ENCODE measurements at places on chromosomes 2 and 18.

DNA sequence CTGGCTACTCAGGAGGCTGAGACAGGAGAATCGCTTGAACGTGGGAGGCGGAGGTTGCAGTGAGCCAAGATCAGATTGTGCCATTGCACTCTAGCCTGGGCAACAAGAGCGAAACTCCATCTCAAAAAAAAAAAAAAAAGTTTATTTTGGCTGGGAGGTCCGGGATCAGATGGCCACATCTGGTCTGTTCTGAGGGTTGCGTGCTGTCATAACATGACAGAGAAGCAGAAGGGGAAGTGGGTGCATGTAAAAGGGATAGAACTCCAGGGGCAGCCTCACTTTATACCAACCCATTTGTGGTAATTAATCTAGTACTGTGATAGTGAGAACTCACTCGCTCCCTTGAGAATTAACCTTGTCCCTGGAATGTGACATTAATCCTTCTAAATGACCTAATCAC is 101.2 kb downstream of the PTPN4 start:
- peak; percentile 27 for DNase-seq

DNA sequence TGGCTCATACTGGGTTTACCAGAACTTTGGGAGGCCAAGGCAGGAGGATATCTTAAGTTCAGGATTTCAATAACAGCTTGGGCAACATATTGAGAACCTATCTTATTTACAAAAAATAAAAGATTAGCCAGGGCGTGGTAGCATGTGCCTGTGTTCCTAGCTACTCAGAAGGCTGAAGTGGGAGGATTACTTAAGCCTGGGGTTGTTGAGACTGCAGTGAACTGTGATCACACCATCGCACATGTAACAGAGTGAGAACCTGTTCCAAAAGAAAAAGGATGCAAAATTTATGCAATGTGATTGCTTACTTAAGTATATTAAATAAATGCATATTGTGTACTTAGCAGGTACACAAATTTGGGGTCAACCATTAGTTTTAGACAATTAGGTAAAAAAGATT is 768.9 kb upstream of the CDH7 start:
- DNase-seq, result no peak

DNA sequence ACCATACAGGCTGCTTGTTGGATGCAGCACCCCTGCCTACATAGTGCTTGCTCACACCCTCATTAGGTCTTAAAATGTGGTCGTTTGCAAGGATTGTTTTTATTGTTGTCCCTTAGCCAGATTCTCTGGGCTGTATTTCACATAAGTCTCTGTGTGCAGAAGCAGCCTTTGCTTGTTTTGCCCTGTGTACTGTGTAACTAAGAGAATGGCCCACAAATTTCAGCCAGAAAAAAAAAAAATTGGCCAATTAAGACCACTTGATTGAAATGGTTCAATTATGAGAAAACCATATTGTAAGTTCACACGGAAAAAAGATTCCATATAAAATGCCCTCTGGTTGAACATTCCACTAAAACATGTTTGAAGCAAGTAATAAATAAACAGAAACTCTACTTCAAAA is 377.1 kb upstream of the SOX11 start:
- DNase-seq, result no peak

- no peak for DNase-seq
Observed at GRCh38 chr18:75125382-75126331, 83.3 kb downstream of the PTGR3 start.

- DNase-seq, result no peak
Observed at GRCh38 chr2:1518867-1519530, 105.7 kb downstream of the TPO start.

GRCh38 chr2:33681364-33681757 is 82.3 kb upstream of the FAM98A start:
- DNase-seq, result no peak

- DNase-seq, result no peak
Observed at GRCh38 chr2:46786228-46786627, 129.4 kb downstream of the MCFD2 start.

DNA sequence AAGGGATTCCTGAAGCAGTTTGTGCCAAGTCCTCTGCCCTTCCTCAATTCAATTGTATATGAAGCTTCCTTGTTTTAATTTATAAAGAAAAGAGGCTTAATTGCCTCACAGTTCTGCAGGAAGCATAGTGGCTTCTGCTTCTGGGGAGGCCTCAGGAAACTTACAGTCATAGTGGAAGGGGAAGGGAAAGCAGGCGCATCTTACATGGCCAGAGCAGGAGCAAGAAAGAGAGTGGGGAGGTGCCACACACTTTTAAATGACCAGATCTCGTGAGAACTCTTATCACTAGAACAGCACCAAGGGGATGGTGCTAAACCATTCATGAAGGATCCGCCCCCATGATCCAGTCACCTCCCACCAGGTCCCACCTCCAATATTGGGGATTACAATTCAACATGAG is 114.2 kb downstream of the SGPP2 start:
- no peak for DNase-seq

DNA sequence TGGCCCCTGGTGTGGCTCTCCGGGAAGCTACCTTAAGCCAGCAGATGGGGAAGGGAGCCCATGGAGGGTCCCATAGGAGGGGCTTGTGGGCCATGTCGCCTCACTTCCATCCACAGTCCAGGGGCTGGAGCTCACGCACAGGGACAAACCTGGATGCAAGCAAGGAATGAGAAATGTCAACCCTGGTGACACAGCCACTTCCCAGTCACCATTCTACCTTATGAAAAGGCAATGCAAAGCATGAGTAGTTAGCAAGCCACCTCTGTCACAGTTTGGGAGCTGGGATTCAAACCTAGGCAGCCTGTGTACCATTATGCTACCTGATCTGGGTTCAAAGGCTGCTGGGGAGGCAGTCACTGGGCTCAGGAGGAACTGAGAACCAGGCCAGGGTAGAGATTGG is 170.0 kb upstream of the KLHL29 start:
- DNase-seq, result no peak

DNA sequence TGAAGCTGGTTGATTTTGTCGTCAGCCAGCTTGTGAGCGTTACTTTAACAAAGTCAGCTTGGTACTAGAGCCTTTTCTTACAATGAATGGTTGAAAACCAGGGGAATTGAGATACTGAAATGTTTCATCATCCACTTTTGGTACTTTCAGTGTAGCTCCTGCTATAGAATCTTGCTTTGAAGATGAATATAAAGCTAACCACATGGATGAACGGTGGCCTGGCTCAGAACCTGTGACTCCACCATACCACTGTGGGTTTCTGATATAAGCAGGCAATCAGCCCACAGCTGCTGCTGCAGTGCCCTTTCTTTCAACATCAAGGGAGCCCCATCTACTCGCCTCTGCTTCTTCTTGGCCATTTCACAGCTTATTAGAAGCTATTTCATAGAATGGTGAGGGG is 53.2 kb upstream of the GPR45 start:
- DNase-seq, result no peak

- DNase-seq, result peak; percentile 60
Observed at GRCh38 chr18:37322492-37323035, 243.0 kb downstream of the CELF4 start.

DNA sequence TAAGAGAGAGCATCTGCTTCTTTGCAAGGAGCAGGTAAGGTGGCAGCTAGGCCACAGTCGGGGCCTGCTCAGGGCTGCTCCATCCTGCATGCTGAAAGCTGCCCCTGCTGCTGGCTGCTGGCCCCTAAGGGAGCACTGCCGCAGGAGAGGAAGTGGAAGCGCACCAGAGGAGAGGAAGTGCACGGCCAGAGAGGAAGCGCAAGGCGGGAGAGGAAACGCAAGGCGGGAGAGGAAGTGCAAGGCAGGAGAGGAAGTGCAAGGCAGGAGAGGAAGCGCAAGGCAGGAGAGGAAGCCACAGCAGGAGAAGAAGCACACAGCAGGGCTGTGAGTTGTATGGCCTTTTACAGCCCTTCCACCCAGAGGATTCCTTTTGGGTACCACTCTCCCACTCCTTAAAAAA is 539.0 kb upstream of the TNP1 start:
- DNase-seq, result peak; percentile 75

DNA sequence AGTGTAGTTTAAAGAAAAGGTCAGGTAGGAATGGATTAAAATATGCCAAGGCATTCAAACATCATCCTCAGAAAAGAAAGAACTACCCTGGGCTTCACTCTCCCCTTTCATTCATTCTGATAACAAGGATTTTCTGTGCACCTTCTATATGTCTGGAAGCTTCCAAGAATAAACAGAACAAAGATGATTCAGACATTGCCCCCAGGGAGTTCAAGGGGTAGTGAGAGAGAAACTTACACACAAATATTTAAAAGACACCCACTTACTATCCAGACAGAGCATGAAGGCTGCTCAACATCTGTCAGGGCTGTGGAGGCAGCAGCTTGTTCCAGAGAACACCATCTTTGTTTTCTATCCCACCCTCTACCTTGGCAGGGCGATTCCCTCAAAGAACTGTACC is 140.5 kb downstream of the ALK start:
- DNase-seq, result no peak

GRCh38 chr2:78913257-78913656 is 112.2 kb upstream of the REG3G start:
- no peak for DNase-seq

DNA sequence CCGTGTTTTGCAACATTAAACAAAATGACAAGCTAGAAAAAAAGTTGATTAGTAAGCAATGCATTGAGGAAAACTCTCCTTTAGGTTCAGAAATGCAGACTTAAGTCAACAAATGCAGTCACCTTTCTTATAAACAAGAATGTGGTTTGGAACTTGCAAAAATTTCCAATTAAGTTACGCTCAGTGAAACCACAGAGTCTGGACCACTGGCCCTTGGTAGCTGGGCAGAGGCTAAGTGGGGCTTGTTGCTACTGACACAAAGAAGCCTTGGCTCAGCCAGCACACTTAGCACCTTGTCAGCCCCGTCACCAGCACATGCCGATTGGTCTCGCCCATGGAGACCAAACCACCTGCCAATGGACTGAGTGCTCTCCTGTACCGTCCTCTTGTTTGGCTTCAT is 53.0 kb downstream of the SMIM21 start:
- DNase-seq, result no peak

DNA sequence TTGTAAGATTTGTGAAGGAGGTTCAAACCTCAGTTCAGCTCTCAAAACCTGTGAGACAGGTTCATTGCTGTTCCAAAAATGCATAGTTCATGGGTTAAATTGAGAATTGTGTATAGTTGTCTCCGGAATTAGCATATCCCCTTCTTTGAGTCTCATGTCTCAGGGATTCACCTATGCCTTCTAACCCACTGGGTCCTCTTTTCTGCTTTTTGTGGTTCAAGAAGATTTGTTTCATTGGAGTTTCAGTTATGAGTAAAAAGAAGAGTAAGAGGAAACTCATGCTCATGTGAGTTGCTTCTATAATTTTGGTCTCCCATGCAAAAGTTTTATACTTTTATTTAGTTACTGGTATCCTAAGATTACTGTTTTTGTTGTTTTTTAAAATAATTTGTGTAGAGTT is 1219.8 kb upstream of the ZEB2 start:
- peak; percentile 18 for DNase-seq

DNA sequence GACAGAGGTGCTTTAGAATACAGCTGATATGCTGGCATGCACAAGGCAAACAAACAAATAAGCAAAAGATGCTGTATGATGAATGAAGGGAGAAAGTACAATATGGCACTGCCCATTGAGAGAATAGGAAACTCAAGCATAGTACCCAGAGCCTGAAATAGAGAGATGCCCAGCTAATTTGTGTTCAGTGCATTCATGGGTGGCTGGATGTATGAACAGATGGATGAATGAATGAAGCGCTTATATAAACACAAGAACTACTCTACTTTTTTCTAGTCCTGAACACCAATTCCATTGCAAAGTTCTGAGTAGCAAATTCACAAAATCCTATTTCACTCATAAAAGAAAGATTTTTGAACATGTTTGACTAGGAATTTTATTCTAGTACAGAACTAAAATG is 756.3 kb downstream of the SATB2 start:
- DNase-seq, result no peak

DNA sequence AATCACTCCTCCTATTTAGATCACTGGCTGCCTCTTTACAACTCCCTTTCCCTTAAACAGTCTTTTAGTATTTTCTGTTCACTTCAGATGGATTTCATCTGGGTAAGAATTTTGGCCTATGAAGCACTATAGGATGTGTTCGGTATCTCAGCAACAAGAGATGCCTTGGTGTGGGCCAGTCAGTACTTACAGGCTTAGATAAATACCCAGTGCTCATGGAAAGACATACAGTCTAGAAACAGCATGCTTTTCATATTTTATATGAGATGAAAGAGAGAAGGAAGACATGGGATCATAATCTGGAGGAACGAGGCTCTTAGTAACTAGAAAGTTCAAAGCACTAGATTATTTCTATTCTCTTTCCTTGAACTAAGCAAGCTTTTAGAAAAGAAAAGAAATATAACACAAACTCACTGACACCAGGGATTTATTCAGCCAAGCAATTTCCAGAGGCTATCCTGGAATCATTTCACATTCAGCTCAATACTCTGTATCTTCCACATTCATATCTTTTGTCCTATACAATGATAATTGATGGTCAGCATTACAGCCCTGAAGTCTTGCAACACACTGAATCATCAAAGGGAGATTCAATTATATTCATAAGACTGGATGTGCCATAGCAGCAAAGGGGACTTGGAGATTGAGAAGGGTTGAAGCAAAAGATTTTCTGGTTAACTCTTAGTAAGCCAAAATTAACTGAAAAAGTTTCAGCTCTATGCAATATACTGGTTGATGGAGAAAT is 408.8 kb upstream of the LYPD1 start:
- no peak for DNase-seq

DNA sequence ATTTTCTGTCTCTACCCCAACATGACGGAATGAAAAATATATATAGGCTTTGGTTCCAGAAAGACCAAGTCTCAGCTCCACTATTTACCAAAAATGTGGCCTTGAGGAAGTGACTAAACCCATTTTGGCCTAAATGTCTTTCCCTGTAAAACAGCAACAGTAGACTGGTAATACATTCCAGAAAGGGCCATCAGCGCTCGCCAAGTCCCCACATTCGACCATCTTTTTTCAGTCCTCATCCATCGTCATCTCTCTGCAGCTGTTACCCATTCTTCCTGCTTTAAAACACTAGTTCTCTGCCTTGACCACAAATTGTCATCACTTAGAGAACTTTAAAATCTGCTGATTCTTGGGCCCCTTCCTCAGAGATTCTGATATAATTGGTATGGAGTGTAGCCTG is 183.8 kb upstream of the CTAGE1 start:
- DNase-seq, result no peak

DNA sequence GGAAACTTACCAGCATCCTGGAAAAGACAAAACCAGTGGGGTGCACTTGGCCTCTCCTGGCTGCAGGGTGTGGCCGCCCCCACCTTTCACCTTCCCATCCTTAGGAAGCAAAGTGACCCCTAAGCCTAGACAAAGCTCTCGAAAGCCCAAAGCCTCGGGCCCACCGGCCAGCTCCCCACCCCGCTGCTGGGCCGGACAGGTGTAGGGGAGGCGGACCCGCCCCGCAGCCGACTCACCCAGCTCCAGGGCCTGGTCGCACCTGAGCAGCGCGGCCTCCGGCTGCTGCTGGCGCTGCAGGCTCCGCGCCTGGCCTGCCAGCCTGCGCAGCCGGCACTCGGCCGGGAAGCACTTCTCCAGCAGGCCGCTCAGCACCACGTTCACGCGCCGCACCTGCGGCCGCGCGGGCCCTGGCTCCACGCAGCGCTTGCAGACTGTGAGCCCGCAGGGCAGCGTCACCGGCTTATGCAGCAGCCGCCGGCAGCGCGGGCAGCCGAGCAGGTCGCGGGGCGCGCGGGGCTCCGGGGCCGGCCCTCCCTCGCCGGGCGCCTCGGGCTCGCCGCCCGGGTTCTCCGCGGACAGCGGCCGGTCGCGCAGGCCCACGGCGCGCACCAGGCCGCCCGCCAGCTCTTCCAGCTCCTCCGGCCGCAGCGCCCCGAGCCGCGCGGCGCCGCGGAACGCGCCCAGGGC is 979 bp downstream of the LONRF2 start:
- DNase-seq, result peak; percentile 2

All from suppressor macrophage (primary cell).